ENCODE measurements at places on chromosomes 5 and 9.

DNA sequence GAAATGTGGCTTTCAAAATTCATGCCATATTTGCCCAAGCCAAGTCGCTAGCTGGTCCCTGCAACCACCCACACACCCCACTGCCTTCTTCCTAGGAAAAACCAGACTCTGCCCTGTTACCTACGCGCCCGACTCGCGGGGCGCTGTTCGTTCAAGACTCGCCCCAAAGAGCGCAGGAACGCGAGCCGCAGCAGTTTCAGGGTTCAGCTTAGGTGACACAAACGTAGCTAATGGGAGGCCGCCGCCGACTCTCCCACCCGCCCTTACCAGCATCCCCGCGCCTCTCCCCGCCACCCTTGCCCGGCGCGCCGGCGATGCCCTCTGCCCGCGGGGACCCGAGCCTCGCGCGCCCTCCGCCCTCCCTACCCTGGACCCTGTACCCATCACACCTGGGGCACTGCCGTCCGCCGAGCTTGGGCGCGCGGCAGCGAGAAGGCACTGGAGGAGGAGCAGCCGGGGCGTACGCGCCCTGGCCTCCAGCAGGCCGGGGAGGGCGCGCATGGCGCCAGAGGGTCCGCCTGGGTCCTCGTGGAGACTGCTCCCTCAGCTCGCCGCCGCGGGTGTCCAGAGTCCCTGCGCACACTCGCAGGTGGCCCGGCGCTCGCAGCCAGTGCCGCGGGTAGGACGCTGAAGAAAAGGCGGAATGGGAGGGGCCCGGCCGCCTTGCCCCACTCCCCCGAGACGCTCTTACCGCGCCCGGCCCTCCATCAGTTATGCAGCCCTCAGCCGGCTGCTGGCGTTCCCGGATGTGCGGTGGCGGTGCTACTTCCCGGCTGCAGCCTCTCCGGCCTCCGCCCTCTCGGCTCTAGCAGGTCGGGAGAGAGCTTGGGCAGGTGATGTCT lies at the start of gene EMB:
Gene EMB, minus strand, starts transcription at position 638 of the 842 bp plus-strand sequence. Its CDS starts 137 bp downstream, at position 501.
- peak; percentile 84 for DNase-seq

DNA sequence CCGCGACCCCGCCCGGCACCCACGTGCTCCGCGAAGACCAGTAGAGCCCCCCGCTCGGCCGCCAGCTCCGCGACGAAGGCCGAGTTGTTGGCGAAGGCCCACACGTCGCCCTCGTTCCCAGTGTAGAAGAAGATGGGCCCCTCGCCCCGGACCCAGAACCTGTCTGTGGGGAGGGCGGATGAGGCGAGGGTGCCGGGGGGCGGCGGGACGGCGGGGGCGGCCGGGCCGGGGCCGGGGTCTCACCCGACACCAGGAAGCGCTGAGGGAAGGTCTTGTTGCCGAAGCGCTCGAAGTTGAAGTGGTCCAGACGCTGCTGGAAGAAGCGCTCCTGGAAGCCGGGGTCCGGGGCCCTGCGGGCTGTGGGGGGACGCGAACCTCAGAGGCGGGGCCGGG lies 317 bp downstream of the DPP7 start:
- DNase-seq: no peak

GRCh38 chr9:33950371-33950770 lies 98.3 kb downstream of the UBAP2 start:
- DNase-seq: no peak

GRCh38 chr5:179264053-179264782 lies 81.0 kb downstream of the ADAMTS2 start:
- DNase-seq: no peak

GRCh38 chr5:141475625-141476131 lies at the start of gene PCDHGC3:
Gene PCDHGC3 (plus strand): TSS chr5:141475966. CDS start chr5:141476117, 151 bp downstream.
- peak; percentile 31 for DNase-seq

GRCh38 chr5:34656001-34656699 lies at the start of gene RAI14:
Gene RAI14 (plus strand): TSS chr5:34656328. CDS start chr5:34686920, 30,592 bp downstream.
- peak; percentile 33 for DNase-seq

DNA sequence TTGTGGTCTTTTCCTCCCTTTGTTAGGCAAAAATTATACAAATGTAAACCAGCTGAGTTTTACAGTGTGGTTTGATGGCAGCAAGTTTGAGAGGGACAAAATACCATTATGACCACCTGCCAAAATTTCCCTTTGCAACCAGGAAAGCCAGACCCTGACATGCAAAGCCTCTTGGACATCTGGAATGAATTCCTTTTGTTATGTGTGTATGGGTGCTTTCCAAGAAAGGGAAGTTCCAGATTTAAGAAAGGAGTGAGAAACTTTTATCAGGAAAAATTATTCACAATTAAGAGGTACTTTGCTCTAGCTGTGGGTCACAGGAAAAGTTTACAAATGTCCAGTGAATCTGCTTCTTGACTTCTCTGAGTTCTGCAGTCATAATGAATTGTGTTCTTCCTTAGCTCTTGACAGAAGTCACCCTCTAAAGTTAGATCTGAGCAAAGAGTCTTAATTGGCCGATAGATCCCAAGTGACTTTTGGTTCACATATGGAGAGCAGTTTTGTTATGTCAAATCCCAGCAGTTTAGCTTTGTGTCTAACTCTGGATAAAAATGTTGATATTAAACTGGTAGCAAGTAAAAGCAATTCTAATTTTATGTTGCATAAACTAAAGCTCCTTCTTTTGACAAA lies 295.9 kb upstream of the ZNF608 start:
- DNase-seq: no peak

GRCh38 chr9:33133186-33133585 lies 34.0 kb downstream of the B4GALT1 start:
- DNase-seq: no peak

DNA sequence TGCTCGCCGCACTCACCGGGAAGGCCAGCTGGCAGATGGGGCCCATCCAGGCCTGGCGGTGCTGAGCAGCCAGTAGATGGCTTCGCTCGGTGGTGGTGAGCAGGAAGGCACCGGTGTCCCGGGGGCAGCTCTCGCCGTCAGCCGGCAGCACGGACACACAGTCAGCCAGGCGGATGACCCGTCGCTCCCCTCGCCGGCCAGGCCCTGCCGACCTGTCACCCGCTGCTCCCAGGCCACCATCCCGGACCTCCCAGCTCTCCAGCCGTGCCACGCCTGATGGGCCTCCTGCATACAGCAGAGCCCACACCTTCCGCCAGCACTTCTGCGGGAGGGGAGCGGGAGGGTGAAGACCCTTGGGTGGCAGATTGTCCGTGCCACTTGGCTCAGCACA lies 1.4 kb downstream of the DOK3 start:
- no peak for DNase-seq

DNA sequence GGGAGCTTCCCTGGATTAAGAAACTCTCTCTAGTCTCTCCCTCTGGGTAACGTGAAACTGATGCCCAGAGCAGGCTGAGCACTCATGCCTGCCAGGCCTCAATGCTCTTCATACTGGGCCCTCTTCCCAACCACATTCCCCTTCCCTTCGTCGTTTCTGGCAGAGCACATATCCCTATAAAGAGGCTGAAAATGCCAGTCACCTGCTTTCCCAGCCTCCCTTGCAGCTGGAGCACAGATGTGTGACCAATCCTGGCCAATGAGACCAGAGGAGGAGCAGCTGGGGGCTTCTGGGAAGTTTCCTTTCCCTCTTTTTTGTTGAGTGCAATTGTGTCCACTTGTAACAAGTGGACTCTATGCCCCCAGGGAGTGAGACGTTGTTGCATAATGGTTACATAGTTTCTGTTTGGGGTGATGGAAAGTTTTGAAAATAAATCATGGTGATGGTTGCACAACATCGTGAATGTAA lies 30.2 kb upstream of the SMIM23 start:
- DNase-seq: no peak

- no peak for DNase-seq
These were observed 80.6 kb upstream of the ZBTB43 start for GRCh38 chr9:126724226-126724625.

DNA sequence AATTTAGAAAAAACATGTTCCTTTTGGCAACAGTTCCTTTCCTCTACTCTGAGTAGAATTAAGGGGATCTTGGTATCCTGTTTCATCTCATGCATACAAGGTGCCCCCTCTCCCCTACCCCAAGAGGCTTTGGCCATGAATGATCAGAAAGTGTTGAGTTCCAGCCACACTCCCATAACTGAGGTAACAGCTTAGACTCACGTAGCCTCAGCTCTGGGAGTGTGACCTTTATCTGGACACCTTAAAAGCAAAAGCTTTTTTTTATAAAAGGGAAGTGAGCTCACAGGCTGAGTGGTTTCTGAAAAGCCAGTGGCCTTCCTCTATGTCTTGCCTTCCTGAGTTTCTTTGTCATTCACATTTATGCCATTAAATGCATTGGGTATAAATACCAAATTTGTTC lies 900 bp upstream of the HAVCR2 start:
- peak; percentile 50 for DNase-seq

GRCh38 chr9:79800578-79800977 lies 228.8 kb downstream of the TLE4 start:
- DNase-seq: no peak

GRCh38 chr5:119613937-119614336 lies 15.4 kb upstream of the FAM170A start:
- DNase-seq: no peak

DNA sequence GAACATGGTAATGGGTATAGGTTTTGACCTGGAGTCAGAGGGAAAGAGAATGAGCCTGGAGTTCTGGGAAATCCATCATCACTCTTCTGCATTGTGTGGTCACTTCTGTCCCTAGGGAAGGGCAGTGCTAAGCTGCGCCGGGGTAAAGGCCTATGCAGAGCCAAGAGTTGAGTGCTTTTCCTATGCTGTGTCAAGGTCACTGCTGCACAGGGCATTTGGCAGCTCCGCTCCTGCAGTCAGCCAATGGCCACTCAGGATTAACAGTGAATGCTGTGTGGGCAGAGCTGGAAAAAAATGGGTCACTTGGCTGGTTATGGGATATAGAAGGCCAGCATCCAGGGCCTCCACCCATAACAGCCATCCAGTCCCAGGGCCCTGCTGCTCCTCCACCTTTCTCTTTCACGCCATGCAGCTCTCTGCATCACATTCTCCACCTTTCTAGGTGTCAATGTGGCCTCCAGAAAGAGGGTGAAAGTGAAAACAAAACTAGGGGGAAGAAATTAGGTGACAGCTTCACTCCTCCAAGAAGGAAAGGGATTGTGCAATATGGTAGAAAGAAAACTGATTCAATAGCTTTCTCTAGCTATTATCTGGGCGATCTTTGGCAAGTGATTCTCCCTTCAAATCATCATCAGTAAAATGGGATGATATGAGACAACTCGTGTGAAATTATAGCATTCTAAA lies 279.3 kb upstream of the ANKRD55 start:
- DNase-seq: no peak

DNA sequence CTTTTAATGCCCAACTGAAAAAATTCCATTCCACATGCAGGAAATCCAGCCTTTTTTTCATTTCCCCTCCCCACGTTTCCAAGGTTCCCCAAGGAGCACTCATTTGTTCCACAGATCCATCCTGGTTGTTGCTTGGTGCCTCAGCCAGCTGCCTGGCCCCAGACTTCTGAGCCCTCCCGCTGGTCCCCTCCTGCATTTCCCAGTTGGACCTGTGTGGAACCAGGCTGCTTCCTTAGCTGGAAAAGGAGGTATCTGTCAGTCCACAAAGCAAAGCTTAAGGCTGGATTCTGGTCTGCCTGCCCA lies 44.8 kb downstream of the ANGPTL2 start:
- DNase-seq: no peak

GRCh38 chr9:69497816-69498215 lies 172.8 kb downstream of the ENTREP1 start:
- DNase-seq: no peak

- no peak for DNase-seq
These were observed 92.1 kb upstream of the MAP1B start for GRCh38 chr5:72015103-72015548.

GRCh38 chr5:125559296-125559695 lies 812.9 kb upstream of the ZNF608 start:
- DNase-seq: no peak

DNA sequence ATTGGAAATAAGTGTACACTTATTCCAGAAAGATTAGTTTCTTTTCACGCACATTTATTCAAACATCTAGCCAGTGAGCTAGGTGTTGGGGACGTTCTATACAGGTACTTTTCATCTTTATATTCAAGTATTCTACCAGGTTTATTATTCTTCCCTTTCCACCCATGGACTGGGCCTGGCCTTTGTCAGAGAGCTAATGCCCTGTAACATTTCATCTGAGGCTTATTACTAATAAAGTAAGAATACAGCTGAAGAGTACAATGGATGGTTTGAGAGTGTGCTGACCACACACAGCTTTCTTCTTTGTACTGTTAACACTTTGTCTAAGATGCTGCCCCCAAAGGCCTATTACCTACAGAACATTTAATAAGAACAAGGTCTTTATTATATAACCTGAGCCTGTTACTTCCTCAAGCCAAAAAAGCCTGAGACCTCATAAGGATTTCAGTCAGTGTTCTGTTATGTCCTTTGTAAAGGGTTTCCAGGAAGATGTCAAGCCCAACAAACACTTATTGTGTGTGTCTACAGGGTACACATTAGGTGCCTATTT lies 93.5 kb downstream of the ZNF608 start:
- no peak for DNase-seq

- no peak for DNase-seq
These were observed 450.7 kb downstream of the EFNA5 start for GRCh38 chr5:107219993-107220392.

DNA sequence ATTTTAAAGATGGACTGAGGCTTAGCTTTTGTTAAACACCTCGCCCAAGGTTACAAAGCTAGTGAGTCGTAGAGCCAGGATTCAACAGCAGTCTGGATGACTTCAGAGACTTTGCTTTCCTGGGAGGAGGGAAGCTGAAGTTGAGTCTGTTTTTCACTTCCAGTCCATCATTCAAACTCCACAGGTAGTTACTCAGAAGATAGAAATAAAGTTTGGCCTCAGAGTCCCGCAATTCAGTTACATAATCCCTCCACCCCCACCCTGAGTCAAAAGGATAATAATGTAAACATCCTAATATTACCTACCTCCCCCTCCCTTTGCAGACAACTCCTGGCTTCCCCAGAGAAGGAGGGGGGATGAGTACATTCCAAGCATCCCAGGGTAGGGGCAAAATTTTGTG lies 8.1 kb downstream of the HBEGF start:
- no peak for DNase-seq

DNA sequence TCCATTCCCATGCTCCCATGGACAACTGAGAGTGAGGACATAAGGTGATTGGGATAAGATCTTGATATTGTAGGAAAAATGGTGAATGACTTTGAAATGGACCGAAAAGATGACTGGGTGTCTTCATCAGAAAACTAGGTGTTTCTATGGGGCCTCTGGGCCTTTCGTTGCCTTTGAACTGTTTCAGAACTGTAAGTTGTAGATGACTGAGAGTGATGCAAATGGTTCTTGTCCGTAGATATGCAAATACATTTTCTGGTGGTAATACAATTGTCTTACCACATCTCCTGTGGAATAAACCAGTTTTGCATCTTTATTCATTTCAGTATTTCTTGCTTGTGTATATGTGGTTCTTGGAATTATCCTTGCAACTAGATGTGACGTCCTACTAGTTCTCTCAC lies 16.0 kb upstream of the TEX48 start:
- DNase-seq: peak; percentile 68

DNA sequence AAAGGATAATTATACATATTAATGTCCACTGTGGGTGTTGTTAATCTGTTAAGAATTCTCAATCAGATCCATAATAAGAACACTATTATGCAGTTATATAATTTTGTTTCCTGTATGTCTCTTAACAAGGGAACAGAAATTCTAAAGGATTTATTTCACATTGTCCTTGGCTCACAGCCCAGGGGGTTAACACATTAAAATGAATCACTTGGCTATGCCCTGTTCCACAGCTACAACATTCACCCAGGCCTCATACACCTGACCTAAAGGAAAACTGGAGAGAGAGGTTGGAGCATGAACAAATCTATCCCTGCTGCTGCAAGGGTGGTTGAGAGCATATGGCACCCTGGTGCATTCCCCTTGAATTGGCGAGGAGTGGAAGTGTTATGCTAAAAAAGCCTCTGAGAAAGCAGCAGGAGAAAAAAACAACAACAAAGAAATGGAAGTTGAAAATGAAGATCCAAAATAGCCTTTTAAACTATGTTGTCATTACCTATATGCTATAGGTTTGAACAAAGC lies 116.0 kb downstream of the KCNN2 start:
- no peak for DNase-seq
